ENCODE measurements at places on chromosomes 7 and 10. TPM values are rescaled to one million over a fixed set of nuclear protein-coding genes. Genes with fewer than 3 reads are reported as not detected.

DNA sequence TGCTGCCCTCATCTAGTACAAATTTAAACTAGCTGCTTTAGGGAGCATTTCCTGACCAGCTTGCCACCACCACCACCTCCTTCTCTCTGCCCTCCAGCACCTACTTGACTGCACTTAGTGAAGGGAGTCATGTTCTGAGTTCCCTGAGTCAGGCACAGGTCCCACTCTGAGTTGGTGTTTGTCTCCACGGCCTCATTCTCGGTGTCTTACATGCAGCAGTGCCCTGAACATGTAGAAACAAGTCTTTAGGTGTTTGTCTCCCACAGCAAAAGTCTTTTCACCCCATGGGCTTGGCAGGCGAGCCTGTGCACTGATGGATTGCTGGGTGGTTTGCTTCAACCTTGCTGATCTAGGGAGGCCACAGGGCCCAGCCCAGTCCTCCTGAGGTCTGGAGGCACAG lies 16.9 kb downstream of the TSPAN14 start:
- no peak overlapping the region for H3K27ac ChIP-seq
- peaks cover 92% of the 10 kb centered on the region for H3K4me1 ChIP-seq
- peak overlapping the region; percentile 13 for H3K4me3 ChIP-seq
- no peaks in the 10 kb centered on the region for H3K27me3 ChIP-seq

Gene SHTN1
- total RNA-seq = 0.38 TPM

- H3K27me3 ChIP-seq = no peaks in the 10 kb centered on the region
- H3K27ac ChIP-seq = no peak overlapping the region
- H3K4me1 ChIP-seq = no peaks in the 10 kb centered on the region
- no peak for DNase-seq
Observed at GRCh38 chr7:41217306-41217705, 485.6 kb downstream of the INHBA start.

DNA sequence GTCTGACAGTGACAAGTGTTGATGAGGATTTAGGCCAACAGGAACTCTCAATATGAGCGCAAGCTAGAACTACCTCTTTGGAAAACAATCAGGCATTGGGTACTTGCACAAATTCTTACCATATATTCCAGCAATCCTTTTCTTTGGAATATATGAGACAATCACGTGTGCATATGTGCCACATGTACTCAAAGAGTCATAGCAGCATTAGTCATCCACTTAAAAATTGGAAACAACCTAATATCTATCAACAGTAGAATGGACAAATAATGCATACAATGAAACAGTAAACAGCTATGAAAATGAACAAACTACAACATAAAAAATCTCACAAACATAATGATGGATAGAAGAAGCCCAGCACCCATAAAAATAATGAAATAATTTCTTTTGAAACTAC lies 179.7 kb downstream of the GLI3 start:
- no peaks in the 10 kb centered on the region for H3K4me1 ChIP-seq
- H3K27me3 ChIP-seq = no peaks in the 10 kb centered on the region
- DNase-seq = no peak
- no peak overlapping the region for H3K4me3 ChIP-seq
- H3K27ac ChIP-seq = no peak overlapping the region
- no peaks in the 10 kb centered on the region for H3K36me3 ChIP-seq

GRCh38 chr7:77674878-77675277 lies 21.4 kb upstream of the RSBN1L start:
- no peak overlapping the region for H3K27ac ChIP-seq
- H3K27me3 ChIP-seq = no peaks in the 10 kb centered on the region
- no peaks in the 10 kb centered on the region for H3K4me1 ChIP-seq
- no peaks in the 10 kb centered on the region for H3K36me3 ChIP-seq
- DNase-seq = no peak

DNA sequence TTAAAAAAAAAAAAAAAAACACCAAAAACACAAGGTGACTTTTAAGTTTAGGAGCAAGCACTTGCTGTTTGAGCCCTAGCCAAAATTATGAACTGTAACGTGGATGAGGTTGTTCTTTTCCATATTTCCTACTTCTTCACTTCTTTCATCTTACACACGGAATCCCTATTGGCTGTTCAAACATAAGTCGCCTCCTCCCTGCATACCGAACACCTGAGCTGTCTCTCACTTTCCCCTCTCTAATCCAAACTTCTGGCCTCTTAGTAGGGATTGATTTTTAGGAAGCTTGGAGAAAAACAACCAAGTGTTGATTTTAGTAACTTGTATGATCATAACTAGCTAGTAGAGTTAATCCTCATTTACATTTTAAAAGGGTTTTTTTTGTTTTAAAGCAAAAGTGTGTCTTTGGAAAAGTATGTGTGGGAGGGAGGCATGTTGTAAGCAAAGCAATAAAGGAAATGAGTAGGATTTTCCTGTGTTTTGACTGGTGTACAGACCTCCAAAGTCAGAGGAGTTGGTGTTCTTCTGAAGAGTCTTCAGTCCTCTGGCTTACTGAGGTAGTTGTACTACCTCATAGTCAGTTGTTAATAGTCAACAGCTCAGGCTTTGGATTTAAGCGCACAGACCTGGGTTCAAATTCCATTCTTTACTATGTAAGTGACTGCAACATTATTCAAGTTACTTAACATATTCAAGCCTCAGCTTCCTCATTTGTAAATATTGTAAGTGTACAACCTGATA lies 39.3 kb downstream of the RABGEF1 start:
- no peaks in the 10 kb centered on the region for H3K27me3 ChIP-seq
- no peaks in the 10 kb centered on the region for H3K4me1 ChIP-seq
- no peak for DNase-seq
- peaks cover 24% of the 10 kb centered on the region for H3K36me3 ChIP-seq

GRCh38 chr10:124606822-124607221 lies 137.4 kb downstream of the FAM53B start:
- H3K4me1 ChIP-seq = peaks cover 11% of the 10 kb centered on the region
- no peaks in the 10 kb centered on the region for H3K36me3 ChIP-seq
- no peaks in the 10 kb centered on the region for H3K27me3 ChIP-seq
- no peak for DNase-seq
- no peak overlapping the region for H3K27ac ChIP-seq

Gene GPNMB
- 9.4 TPM for total RNA-seq

GRCh38 chr7:108018668-108019067 lies 15.7 kb upstream of the LAMB1 start:
- no peaks in the 10 kb centered on the region for H3K27me3 ChIP-seq
- no peak for DNase-seq
- H3K27ac ChIP-seq = no peak overlapping the region
- H3K4me1 ChIP-seq = no peaks in the 10 kb centered on the region

DNA sequence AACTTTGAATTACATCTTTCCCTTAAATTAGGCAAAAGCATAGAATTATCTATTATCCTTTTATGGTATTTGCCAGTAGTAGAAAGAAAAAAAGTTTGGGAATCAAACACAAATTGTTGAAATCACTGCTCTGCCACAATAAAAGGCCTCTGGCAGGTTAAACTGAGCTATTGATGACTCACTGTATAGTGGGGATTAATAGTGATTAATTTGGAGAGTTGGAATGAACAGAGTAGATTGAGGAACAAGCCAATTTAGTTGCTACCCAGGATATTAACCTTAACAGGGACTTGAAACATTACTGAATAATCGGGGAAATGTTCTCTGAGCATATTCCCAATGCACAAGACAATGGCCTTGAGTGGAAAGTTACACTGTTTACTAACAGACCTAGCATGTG lies 33.1 kb downstream of the MASTL start:
- DNase-seq = no peak
- H3K36me3 ChIP-seq = no peaks in the 10 kb centered on the region
- H3K4me1 ChIP-seq = no peaks in the 10 kb centered on the region
- no peak overlapping the region for H3K4me3 ChIP-seq

GRCh38 chr7:110909117-110909516 lies 181.8 kb upstream of the LRRN3 start:
- no peaks in the 10 kb centered on the region for H3K36me3 ChIP-seq
- H3K27me3 ChIP-seq = no peaks in the 10 kb centered on the region
- no peaks in the 10 kb centered on the region for H3K4me1 ChIP-seq
- DNase-seq = no peak

DNA sequence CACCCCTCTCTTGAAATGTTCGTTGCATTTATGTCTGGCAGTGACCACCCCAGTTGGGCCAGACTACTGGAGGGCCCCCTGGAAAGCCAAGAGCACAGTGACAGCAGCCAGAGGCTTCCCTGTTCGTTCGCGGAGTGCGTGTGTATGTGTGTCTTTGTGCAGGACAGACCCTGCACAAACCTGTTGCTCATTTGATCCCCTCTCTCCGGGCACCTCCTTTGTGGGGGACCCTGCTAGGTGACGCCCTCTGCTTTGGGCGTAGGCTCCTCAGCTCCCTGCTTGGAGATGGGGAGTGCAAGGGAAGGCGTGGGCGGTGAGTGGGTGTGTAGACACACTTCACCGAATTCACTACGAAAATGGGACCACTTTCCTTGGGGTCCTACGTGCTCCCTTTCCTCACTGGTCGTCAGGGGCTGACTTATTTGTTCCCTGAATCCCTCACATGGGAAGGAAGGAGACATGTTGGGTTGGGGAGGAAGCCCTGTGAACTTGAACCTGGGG lies 38.7 kb downstream of the AGAP3 start:
- no peaks in the 10 kb centered on the region for H3K4me1 ChIP-seq
- no peak for DNase-seq
- H3K27ac ChIP-seq = no peak overlapping the region
- H3K36me3 ChIP-seq = peaks cover 5% of the 10 kb centered on the region
- no peaks in the 10 kb centered on the region for H3K27me3 ChIP-seq
- H3K4me3 ChIP-seq = no peak overlapping the region

Gene FRAT1
- 4.7 TPM for total RNA-seq

DNA sequence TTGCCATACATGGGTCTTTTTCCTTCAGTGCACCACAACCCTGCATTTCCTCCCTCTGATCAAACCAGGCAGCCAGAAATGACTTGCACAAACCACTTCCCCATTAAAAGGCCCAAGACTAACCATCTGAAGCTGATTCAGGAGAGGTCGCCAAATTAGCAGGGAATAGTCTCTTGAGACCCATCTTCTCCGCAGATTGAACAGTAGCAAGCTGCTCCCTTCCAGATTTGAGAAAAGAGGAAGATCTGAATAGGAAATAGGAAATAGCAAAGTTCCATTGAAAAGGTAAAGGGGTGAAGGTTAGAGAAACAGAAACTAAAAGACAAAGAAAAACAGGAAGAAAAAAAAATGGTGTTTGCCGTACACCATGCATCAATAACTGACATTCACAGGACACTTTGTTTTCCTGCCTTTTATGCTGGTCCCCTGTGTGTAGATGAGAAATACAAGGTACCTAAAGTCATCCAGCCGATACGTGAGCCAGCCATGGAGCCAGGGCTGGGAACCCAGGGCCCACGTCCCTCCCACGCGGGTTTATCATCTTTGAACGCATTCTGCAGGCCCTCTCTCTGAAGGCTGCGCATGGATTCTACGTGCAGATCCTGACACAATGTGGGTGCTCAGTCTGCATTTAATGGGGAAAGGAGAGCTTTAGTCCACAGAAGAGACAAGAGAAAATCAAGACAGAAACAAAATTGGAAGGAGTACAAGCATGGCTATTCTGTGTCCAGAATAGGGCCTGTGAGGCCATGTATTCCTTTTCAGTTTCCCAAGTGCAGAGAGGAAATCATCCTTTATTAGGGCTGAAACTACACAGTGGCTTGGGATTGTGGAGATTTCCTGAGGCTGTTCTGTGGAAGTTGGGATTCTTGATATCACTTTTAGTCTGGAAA lies 268.4 kb upstream of the NPVF start:
- H3K27ac ChIP-seq = no peak overlapping the region
- no peaks in the 10 kb centered on the region for H3K36me3 ChIP-seq
- H3K4me3 ChIP-seq = peak overlapping the region; percentile 13
- H3K27me3 ChIP-seq = no peaks in the 10 kb centered on the region
- peaks cover 3% of the 10 kb centered on the region for H3K4me1 ChIP-seq
- DNase-seq = no peak

GRCh38 chr7:15015545-15016314 lies 113.2 kb upstream of the DGKB start:
- no peak overlapping the region for H3K27ac ChIP-seq
- DNase-seq = no peak
- H3K27me3 ChIP-seq = no peaks in the 10 kb centered on the region
- H3K36me3 ChIP-seq = no peaks in the 10 kb centered on the region

DNA sequence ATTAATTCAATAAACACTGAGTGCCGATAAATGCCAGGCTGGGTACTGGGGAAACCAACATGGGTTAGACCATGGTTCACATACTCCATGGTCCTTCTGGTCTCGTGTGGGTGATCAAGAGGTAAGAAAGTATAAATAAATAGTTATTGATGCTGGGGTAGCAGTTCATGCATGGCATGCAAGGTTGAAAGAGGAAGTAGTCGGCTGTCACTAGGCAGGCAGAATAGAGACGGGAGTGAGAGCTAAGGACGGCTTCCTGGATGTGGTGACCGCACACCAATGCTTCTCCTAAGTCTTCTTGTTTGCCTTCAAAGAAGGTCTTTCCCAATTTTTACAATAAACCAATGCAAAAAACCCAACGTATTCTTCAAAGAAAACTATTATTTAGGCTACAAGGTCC lies 208.6 kb downstream of the ADAM12 start:
- no peak for DNase-seq
- no peaks in the 10 kb centered on the region for H3K27me3 ChIP-seq
- no peaks in the 10 kb centered on the region for H3K4me1 ChIP-seq
- no peak overlapping the region for H3K27ac ChIP-seq
- H3K4me3 ChIP-seq = no peak overlapping the region
- no peaks in the 10 kb centered on the region for H3K36me3 ChIP-seq

DNA sequence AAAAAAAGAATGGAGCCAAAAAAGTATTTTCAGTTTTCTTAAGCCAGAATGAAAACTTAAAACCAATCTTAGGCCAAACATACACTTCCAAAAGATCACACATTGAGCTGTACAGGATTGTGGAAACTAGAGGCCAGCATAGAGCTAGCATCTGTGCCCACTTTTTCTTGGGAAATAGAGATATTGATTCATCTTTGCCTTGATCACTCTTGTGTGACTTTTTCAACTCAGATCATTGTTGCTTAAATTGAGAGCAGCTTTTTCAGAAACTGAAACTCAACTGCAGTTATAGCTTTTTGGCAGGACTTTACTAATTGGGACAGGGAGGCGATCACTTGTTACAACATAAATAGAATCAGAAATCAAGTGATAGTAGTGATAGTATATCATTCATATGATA lies 132.2 kb downstream of the PRKG1 start:
- no peaks in the 10 kb centered on the region for H3K4me1 ChIP-seq
- DNase-seq = no peak
- H3K27ac ChIP-seq = no peak overlapping the region

Gene NACAD
- total RNA-seq = 0.82 TPM

Gene TUBAL3
- total RNA-seq = not detected

DNA sequence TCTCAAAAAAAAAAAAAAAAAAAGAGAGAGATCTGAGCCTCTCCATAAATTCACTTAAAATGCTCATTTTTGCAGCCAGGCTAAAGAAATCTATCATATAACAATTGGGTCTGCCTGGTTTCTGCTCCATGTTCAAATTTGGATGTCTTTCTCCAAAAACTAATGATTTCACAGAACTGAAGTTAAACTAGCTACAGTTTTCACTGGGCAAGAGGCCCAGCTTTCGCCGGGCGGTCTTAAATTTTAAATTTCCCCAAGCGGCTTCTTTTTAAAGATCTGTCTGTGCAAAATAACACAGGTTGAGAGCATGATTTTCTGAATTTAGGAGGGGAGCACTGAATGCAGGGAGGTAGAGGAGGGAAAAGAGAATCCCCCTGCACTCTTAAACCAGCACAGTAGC lies 603.4 kb downstream of the KCNMA1 start:
- no peak overlapping the region for H3K27ac ChIP-seq
- no peaks in the 10 kb centered on the region for H3K27me3 ChIP-seq
- no peak for DNase-seq
- H3K4me3 ChIP-seq = no peak overlapping the region
- H3K4me1 ChIP-seq = no peaks in the 10 kb centered on the region
- H3K36me3 ChIP-seq = no peaks in the 10 kb centered on the region

Gene ANKRD1
- total RNA-seq = not detected

Gene UCMA
- not detected for total RNA-seq

All from CD8-positive, alpha-beta memory T cell (primary cell).